ENCODE measurements at places on chromosomes 4 and X.

GRCh38 chrX:128396601-128397000, 344.4 kb upstream of the ACTRT1 start:
- no peak for DNase-seq

DNA sequence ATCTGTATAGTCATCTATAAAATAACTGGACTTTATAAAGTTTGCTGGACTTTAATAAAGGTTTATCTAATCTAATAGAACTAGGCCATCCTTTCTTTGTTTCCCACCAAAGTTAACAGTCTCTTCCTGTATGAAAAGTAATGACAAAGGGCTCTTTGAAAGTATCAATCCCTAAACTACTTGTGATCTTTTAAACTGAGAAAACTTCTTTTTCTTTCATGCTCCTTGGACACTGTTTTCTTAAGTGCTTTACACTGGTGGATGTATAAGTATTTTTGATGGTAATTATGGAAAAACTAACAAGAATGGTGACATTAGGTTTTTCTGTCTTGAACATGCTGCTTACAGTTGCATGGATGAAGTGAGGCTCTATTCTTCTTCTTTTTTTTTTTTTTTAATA, 2.4 kb upstream of the ZFX start:
- no peak for DNase-seq

DNA sequence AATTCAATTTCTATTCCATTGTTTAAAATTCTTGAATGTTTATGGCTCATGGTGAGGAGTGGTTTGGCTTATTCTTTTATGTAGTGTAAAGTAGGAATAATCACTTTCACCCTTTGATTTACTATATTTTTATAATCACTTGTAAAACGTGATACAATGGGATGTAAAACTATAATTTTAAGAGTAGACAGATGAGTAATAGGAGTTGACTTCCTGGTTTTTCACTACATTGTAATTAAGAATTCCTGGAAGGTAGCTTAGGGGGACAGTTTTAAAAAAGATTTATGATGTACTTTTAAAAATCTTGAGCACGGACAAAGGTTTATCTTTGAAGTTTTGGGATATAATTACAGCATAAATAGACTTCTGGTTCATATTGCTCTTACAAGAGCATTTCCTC, 65.3 kb downstream of the PDGFC start:
- DNase-seq: no peak

GRCh38 chr4:169272265-169272886, 1.6 kb upstream of the SH3RF1 start:
- DNase-seq: no peak

GRCh38 chr4:28654618-28655017, 1794.0 kb downstream of the STIM2 start:
- no peak for DNase-seq

- peak; percentile 7 for DNase-seq
These were observed 63.6 kb downstream of the STARD8 start for GRCh38 chrX:68710870-68711576.

DNA sequence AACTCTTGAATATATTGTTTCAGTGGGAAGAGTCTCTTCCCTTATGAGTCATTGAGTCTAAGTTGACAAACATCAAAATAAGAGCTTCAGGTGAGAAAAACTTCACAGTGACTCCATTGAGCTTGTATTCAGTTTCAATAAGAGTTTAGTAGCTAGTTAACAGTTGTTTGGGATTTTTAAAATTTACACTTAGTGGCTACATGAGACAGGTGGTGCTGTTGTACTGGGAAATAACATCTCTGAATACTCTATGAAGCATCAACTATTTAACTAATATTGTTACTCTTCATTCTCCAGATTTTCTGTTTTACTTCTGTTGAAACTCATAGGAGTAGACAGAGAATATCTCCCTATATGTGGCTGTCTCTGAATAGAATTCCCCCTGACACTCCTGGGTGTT, 1609.1 kb downstream of the C4orf33 start:
- no peak for DNase-seq

GRCh38 chr4:152424977-152425376, 110.9 kb downstream of the FBXW7 start:
- DNase-seq: no peak

GRCh38 chr4:6601661-6602250, 26.8 kb downstream of the MAN2B2 start:
- no peak for DNase-seq

DNA sequence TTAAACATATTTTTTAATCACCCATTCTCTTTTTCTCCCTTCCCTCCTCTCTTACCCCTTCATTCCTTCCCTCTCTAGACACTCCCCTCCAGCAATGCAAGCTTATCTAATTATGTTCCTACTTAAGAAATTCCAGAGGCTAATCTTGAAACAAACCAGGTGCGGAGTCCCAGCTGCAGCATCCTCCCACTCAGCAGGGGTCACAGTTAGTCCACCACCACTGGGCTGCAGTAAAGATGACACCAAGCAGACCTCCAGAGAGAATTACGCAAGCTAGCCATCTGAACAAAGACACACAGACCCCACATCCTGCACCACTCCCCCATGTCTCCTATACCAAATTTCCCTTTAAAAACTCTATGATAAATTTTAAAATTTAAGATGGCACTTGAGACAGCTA, 13.9 kb upstream of the SEC24B start:
- no peak for DNase-seq

GRCh38 chr4:17877661-17878060, 66.9 kb downstream of the NCAPG start:
- no peak for DNase-seq

- no peak for DNase-seq
These were observed 833.3 kb upstream of the INTU start for GRCh38 chr4:126799416-126799815.

- no peak for DNase-seq
These were observed 227.4 kb downstream of the SLC7A11 start for GRCh38 chr4:138014590-138015288.

- DNase-seq: no peak
These were observed 16.1 kb upstream of the TBC1D14 start for GRCh38 chr4:6893449-6894085.

DNA sequence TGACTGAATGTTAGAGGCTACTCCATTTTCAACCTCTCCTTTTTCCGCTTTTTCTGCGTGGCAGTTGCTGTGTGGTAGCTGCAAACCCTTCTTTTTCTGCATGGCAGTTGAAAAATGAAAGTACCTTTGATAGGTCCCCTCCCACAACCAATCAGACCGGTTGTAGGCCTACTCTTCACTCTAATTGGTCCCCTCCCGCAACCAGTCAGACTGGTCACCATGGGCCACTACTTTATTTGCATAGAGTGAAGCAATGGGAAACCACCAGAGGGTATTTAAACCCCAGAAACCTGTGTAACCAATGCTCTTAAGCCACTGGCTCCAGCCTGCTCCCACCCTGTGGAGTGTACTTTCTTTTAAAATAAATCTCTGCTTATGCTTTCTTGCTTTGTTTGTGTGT, 877.8 kb downstream of the FAM133A start:
- DNase-seq: no peak

DNA sequence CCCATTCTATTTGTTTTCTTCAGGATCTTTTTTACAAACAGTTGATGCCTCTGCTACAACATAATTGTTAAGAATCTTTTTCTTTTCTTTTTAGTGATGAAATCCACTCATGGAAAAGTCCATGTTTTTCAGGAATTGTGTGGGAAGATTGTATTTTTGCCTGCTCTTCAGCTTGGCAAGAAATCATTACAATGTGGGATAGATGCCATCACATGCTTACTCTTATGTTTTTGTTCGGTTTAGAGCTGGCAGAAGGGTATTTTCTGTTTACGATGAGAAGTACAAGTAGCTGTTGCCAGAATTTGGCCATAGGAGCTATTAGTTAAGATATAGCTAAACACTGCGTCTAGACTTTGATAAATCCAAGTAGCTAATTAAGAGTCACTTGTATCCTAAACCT, 2585.3 kb downstream of the ARAP2 start:
- DNase-seq: no peak

- no peak for DNase-seq
These were observed 146.6 kb downstream of the PPA2 start for GRCh38 chr4:105327222-105327621.

DNA sequence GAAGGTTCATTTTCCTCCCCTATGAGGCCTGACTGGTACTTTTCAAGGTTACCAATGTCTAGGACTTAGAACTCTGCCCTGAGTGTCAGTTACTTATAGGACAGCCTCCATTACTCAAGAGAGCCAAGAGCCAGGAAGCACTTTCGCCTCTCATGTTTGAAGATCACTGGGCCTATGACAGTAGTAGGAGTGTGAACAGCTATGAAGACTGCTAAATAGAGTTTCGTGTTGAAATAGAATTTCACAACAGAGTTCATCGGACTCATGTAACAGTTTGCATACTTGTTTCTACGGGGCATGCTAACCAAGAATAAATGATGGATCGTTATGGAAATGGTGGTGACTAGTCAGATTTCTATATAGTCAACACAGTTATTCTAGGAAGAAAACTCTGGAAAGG, 97.8 kb upstream of the GPC4 start:
- DNase-seq: no peak

GRCh38 chr4:62243895-62244294, 1043.8 kb downstream of the ADGRL3 start:
- no peak for DNase-seq

GRCh38 chr4:101806914-101807313, 16.4 kb downstream of the BANK1 start:
- peak; percentile 25 for DNase-seq

DNA sequence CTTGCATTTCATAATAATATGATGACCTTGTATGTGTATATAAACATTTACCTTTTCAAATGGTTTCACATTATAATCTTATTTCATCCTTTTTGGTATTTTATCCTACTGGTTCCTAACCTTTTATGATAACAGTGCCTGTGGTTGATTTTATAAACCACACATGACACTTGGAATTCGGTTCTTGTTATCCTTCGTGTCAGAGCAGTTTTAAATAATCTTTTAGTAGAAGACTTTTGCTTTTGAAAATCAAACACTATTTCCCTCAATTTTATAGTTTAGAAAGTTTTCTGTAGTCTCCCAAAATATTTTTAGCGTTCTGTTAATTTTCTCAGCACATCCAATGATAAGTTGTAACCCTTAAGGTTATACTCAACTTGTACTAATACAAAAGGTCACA, 676.8 kb downstream of the RAPGEF2 start:
- DNase-seq: no peak

DNA sequence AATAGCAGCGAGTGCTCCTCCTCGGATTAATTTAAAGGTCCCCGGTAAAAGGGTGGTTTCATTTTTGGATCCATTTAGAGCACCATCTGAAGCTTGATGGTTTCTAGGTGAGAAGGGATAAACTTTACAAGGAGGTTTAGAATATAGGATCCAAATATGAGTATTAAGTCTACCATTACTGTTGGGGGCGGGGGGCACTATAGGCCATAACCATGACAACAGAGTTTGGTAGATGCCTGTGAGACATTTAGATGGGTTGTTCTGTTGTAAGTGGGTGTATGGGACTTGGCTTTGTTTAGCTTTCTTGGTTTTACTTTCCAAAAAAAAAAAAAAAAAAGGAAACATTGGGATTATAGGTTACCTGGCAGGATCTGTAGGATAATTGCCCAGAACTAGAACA, 92.7 kb downstream of the TENT5D start:
- no peak for DNase-seq

GRCh38 chr4:6355052-6355451, 85.4 kb downstream of the WFS1 start:
- DNase-seq: no peak

GRCh38 chrX:132592880-132593279, 104.0 kb upstream of the MBNL3 start:
- DNase-seq: no peak

DNA sequence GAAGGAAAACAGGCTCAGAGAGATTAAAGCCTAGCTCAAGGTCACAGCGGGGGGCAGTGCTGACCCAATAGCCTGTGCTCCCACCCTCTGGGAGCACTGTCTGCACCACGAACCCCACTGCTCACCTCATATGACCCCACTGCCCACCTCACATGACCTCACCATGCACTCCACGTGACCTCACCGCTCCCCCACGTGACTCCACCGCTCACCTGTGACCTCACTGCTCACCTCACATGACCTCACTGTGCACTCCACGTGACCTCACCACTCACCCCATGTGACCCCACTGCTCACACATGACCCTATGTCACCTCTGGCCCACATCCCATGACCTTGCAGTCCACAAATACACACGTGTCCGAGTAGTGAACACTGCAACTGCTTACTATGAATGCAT, 55.4 kb downstream of the ACOX3 start:
- DNase-seq: no peak

DNA sequence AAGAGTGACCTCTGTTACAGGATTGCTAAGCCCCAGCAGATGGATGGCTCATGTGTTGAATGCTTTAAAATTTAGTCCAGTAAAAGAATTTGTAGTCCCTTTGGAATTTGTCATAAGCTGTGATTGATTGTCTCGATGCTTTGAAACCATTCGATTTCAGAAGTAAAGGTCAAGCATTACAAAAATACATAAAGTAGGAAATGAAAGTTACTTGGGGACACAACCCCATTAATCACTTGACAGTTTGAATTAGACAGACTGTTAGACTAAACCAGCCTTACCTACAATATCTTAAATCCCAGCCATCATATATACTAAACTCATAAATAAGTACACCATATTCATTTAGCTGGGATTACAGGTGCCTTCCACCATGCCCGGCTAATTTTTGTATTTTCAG, 6.6 kb downstream of the REST start:
- no peak for DNase-seq

DNA sequence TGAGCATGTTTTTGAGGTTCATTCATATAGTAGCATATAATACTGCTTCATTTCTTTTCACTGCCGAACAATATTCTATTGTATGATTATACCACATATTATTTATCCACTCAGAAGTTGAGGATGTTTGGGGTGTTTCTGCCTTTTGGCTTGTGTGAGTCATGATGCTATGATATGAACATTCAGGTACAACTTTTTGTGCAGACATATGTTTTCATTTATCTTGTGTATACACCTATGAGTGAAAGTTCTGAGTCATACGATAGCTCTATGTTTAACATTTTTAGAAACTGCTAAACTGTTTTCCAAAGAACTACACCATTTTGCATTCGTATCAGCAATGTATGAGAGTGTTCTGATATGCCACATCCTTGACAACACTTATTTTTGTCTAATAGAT, 57.7 kb downstream of the SHROOM4 start:
- DNase-seq: no peak

- no peak for DNase-seq
These were observed 24.1 kb upstream of the OCIAD2 start for GRCh38 chr4:48930654-48931053.

- DNase-seq: no peak
These were observed 57.0 kb upstream of the GRPEL1 start for GRCh38 chr4:7124689-7125442.
